Effector memory CD8-positive, alpha-beta T cell (primary cell): ENCODE measurements at places on chromosomes 7 and 10.
A peak's percentile ranks its signal among the peaks of the same experiment; 100 is the strongest.

DNA sequence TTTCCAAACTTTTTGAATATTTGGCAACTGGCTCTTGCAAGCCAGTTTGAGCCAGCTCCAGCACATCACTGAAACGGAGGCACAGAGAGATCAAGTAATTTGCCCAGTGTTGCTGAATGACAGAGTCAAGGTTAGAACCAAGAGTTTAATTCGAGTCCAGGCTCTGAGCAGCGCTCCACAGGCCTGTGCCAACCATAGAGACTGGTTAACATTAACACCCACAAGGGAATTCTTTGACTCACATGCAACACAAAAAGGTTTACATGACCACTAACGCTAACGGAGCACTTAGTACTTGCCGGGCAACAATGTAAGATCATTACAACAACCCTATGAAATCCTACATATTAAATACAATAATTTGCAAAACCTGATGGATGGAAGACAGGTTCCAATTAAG, 1.5 kb downstream of the RGS10 start:
- peak overlapping the region; percentile 71 for H3K27ac ChIP-seq
- H3K36me3 ChIP-seq: peaks cover 19% of the 10 kb centered on the region
- no peak for DNase-seq
- H3K4me1 ChIP-seq: peaks cover 44% of the 10 kb centered on the region

- no peaks in the 10 kb centered on the region for H3K4me1 ChIP-seq
- H3K36me3 ChIP-seq: no peaks in the 10 kb centered on the region
- no peak overlapping the region for H3K4me3 ChIP-seq
- peaks cover 4% of the 10 kb centered on the region for H3K27me3 ChIP-seq
Observed at GRCh38 chr7:94115316-94115715, 111.2 kb upstream of the BET1 start.

GRCh38 chr7:153413540-153414287, 638.5 kb upstream of the DPP6 start:
- no peaks in the 10 kb centered on the region for H3K27me3 ChIP-seq
- no peaks in the 10 kb centered on the region for H3K36me3 ChIP-seq
- H3K4me1 ChIP-seq: no peaks in the 10 kb centered on the region

GRCh38 chr7:98670186-98670585, 53.1 kb downstream of the NPTX2 start:
- no peaks in the 10 kb centered on the region for H3K27me3 ChIP-seq
- H3K4me1 ChIP-seq: no peaks in the 10 kb centered on the region
- no peak overlapping the region for H3K27ac ChIP-seq
- H3K36me3 ChIP-seq: no peaks in the 10 kb centered on the region
- H3K4me3 ChIP-seq: no peak overlapping the region
- DNase-seq: no peak

DNA sequence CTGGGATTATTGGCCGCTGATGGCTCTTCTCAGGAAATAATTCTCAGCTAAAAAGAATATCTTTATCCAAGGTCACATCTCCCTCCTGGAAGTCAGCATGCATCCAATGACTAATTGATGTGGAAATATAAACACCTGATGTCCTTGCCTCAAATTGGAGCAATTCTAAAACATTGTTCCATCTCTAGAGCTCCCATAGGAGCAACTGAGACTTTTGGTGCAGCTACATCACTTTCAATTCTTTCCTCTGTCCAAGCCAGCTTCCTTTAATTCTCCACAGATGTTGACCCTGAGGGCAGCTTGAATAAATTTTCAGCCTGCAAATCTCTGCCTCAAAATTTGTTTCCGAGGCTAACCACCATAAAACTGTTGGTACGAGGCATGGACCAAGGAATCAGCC, 43.9 kb upstream of the KCND2 start:
- DNase-seq: no peak
- H3K27me3 ChIP-seq: no peaks in the 10 kb centered on the region
- H3K4me3 ChIP-seq: no peak overlapping the region

DNA sequence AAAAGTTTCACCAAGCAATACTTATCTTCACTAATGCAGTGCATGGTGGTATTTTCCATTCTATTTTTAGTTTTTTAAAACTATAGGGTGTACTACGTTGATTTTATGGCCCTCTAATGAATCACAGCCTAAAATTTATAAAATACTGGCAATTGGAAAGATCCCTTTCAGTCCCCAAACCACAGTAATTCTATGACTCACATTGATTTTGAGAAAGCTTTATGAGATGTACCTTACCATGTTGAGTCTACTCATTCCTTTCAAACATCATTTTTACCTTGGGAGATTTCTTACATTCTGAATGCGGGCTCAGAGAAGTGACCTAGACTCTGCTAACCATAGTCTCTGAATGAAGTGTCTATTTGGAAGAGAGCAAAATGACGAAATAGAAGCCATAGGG, 141.6 kb downstream of the GPR85 start:
- peaks cover 9% of the 10 kb centered on the region for H3K4me1 ChIP-seq
- peaks cover 42% of the 10 kb centered on the region for H3K27me3 ChIP-seq
- H3K36me3 ChIP-seq: peaks cover 6% of the 10 kb centered on the region
- H3K27ac ChIP-seq: no peak overlapping the region
- DNase-seq: no peak

DNA sequence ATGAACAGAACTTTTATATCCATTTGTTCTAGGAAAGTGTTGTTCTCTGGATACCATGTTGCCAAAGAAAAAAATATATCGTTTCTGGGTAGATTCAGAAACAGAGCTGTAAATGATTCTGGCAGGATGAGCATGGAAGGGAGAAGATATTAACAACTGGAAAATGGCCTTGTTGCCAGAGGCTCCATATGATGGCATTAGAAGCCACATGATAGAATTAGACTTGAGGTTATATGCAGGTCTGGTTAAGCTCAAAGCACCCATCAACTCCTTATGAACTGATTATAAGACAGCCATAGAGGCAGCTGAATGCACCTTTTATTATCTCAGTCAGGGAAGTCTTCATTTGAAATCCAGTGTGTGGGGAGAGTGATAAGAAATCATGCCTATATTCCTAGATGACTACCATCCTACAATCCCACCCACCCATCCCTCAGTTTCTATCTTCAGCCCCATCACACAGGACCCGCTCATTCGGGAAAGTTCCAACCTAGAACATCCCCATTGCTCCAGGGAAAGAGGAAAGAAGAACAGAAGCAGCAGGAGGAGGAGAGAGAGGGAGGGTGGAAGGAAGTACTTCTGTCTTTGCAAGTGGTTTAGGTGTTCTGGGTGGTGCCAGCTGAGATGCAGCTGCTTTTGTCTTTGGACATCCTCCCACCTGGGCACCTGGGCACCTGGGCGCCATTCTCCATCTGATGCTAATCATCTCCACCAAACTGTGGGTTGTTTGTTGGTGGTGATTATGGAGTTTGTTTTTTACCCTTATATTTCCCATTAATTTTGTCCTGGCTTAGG, 25.5 kb upstream of the TRIL start:
- no peak for DNase-seq
- peaks cover 50% of the 10 kb centered on the region for H3K27me3 ChIP-seq
- no peaks in the 10 kb centered on the region for H3K36me3 ChIP-seq
- H3K4me3 ChIP-seq: no peak overlapping the region
- no peaks in the 10 kb centered on the region for H3K4me1 ChIP-seq
- H3K27ac ChIP-seq: no peak overlapping the region

DNA sequence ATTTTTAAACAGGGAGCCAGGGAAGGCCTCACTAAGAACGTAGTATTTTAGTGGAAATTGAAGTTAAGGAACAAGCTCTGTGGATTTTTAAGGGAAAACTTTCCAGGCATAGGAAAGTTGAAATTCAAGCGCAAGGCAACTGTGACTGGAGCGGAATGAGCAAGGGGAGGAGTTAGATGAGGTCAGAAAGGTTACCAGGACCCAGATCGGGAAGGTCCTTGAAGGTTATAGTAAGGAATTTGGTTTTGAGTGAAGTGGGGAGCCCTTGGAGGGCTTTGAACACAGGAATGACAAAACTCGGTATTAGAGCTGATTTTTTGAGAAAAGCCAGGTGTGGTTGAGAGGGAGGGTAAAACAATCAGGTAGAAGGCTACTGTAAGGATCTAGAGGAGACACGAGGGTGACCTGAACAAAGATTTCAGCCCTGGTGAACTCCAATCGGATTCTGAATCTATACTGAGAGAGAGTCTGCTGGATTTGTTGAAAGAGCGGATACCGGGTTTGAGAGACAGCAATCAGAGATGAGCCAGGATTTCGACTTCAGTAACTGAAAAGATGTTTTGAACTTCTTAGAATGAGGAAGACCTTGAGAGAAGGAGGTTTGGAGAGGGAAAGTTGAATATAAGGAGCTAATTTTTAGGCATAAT, 1013.9 kb downstream of the NRG3 start:
- no peaks in the 10 kb centered on the region for H3K36me3 ChIP-seq
- no peaks in the 10 kb centered on the region for H3K4me1 ChIP-seq
- H3K27me3 ChIP-seq: no peaks in the 10 kb centered on the region
- H3K27ac ChIP-seq: no peak overlapping the region

DNA sequence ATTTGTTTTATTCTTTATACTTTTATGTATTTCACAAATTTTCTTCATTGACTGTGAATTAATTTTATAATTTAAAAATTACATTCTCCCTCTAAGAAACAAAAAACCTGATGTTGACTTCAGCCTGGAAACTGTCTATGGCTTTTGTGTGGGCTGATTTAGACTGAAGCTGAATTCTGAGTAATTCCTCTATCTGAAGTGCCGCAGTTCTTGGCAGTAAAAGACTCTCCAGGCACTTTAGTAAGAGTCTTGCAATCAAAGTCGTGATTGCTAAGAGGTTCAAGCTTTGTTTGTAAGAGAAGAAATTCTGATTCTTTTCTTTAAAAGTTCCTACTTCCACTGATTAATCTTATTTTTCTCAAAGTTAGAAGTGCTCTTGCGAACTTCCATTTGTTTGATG, 3.4 kb upstream of the CEP41 start:
- H3K36me3 ChIP-seq: peaks cover 9% of the 10 kb centered on the region
- no peak overlapping the region for H3K4me3 ChIP-seq
- peaks cover 13% of the 10 kb centered on the region for H3K27me3 ChIP-seq
- peaks cover 12% of the 10 kb centered on the region for H3K4me1 ChIP-seq
- DNase-seq: no peak

DNA sequence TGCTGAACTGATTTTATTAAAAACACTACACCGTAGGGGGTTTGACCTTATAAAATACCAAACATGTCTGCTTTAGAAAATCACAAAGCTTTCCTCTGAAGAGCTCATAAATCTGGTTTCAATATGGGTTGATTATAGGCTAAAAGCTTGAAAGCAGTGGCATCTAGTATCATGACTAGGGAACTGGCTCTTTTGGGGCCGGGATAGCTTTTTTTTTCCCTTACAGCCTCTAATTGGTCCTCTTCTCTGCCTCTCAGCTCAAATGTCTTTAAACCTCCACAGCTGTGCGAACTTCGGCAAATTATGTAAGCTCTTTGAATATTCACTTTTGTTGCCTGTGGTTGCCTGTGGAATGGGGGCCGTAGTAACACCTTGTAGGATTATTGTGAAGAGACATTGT, 8.4 kb downstream of the BAMBI start:
- H3K27ac ChIP-seq: no peak overlapping the region
- DNase-seq: no peak
- no peak overlapping the region for H3K4me3 ChIP-seq
- H3K27me3 ChIP-seq: peaks cover 70% of the 10 kb centered on the region

DNA sequence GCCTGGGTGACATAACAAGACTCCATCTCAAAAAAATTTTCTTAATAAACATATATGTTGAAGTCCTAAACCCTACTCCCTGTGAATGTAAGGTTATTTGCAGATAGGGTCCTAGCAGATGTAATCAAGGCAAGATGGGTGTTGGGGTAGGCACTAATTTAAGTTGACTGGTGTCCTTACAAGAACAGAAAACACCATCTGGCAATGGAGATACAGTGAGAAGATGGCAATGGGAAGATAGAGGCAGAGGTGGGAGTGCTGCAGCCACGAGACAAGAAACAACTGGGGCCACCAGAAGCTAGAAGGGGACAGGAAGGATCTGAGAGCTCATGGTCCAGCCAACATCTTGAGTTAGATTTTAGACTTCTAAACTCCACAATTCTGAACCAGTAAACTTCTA, 606.4 kb downstream of the CNTNAP2 start:
- no peak overlapping the region for H3K4me3 ChIP-seq
- no peaks in the 10 kb centered on the region for H3K36me3 ChIP-seq
- H3K27ac ChIP-seq: no peak overlapping the region
- no peak for DNase-seq
- H3K27me3 ChIP-seq: no peaks in the 10 kb centered on the region

GRCh38 chr10:31131251-31131650, 99.6 kb upstream of the ZNF438 start:
- no peaks in the 10 kb centered on the region for H3K4me1 ChIP-seq
- peaks cover 3% of the 10 kb centered on the region for H3K36me3 ChIP-seq
- H3K4me3 ChIP-seq: no peak overlapping the region
- no peak for DNase-seq

DNA sequence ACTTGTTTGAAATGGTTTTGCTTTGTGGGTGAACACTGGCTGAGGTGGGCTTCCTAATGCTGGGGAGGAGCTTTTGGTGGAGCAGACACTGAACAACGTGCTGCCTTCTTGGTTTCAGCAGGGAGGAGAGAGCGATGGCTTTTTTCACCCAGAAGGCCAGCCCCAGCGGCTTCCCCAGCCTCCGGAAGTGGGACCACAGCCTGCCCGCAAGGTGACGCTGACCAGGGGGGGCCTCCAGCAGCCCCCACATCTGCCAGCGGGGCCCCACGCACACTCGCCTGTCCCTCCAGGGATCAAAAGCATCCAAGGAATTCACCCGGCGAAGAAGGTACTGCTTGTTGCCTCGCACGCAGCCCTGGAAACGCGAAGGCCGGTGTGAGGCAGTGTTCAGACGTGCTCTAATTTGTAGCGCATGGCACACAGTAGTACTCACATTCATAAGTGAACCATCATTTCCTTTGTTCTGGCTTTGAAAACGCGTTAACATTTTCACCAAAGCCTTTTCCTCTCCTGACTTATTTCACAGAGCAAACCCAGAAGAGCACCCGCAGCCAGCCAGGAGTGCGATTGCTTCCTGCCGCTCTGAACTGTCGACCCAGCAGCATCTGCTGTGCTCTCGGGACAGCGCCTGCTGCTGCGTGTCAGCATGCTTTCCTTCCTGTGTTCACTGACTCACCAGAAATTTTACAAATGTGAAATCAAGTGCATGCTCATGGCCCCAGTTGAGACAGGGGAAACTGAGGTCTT, 48.4 kb downstream of the SHH start:
- H3K4me3 ChIP-seq: peak overlapping the region; percentile 74
- H3K4me1 ChIP-seq: peaks cover 47% of the 10 kb centered on the region
- DNase-seq: peak; percentile 31
- H3K27me3 ChIP-seq: no peaks in the 10 kb centered on the region
